AG10803 (cell line): ENCODE measurements at places on chromosomes 2 and 18.

DNA sequence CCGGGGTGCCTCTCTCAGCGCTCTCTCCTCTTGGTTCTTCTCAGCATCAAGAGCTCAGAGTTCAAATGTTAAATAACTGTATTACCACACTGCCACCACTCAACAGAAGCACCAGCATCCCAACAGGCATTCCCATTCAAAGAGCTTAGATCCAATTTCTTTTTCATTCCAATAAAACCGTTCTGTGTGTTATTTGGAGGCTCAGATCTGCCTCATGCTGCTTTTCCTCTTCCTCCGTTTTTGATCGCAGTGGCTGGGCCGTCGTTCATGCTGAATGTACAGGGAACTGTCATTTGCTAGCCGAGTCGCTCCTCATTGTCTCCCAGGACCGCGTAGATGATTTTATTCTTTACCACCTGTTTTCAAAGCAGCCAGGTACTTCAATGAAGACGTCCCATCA, 798.9 kb upstream of the SALL3 start:
- DNase-seq, result no peak

GRCh38 chr2:206202446-206202845, 42.8 kb downstream of the EEF1B2 start:
- no peak for DNase-seq

- peak; percentile 76 for DNase-seq
These were observed 29.5 kb downstream of the PAX8 start for GRCh38 chr2:113248997-113249770.

- DNase-seq, result no peak
These were observed 32.9 kb upstream of the CSRNP3 start for GRCh38 chr2:165436559-165436958.

- peak; percentile 77 for DNase-seq
These were observed 34.1 kb downstream of the CDC42EP3 start for GRCh38 chr2:37637190-37637860.

DNA sequence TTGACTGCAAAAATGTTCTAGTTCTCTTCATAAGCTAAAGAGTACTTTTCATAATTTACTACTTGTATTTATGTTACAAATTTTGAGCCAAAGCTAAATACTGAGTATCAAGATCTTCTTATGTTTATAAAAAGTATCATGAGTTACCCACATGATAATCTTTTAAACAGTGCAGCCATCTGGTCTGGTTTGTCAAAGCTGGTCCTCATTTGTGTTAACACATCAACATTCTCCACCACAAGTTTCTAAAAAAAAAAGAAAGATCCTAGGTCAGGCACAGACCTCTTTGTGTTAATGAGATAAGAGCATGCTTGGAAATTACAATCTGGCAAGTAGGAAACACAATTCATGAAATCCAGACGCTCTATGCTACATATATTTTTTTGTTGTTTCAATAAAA, 75.5 kb upstream of the FRZB start:
- no peak for DNase-seq

DNA sequence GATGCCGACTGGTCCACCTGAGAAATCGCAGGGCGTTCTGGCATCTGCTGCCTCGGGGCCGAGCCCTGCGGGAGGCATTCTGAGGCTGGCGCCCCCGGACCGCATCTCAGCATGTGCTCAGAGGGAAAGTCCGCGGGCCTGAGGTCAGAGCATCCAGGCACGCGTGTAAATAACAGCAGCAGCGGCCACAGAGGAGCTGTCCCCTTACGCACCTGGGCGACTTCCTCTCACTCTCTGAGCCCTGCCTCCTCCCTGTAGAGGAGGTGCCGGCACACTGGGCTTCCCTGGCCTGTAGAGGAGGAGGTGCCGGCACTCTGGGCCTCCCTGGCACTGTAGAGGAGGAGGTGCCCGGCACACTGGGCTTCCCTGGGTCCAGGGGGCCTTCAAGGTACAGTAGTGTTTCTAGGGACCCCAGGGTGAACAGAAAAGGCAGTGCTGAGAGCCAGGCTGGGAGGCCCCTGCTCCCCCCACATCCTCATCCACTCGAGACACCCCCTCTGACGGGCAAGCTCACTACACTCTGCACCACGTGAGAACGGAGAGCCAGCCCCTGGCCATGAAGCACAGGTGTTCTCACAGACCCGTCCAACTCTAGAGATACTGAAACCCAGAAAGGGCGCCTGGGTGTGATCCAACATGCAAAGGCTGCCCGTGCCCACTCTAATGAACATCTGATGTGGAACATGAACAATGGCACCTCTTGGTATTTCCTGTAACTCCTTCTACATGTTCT, 263.5 kb downstream of the HDAC4 start:
- DNase-seq, result no peak

GRCh38 chr2:150134223-150134857, 353.1 kb downstream of the RND3 start:
- peak; percentile 89 for DNase-seq

DNA sequence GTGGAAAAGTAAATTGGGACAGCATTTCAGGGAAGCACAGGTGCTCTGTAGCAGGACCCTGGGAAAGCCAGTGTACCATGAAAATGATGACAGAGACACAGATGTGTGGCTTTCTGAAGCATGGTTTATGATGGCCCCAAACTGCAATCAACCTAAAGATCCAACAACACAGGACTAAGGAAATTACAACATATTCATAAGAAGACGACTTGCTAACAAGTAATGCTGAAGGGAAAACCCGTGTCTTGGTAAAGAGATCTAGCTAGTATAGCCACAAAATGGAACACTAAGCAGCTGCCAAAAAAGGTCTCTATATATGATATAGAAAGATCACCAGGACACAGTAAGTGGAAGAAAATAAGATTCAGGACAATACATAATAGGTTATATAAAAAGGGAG, 53.2 kb downstream of the UXS1 start:
- no peak for DNase-seq

DNA sequence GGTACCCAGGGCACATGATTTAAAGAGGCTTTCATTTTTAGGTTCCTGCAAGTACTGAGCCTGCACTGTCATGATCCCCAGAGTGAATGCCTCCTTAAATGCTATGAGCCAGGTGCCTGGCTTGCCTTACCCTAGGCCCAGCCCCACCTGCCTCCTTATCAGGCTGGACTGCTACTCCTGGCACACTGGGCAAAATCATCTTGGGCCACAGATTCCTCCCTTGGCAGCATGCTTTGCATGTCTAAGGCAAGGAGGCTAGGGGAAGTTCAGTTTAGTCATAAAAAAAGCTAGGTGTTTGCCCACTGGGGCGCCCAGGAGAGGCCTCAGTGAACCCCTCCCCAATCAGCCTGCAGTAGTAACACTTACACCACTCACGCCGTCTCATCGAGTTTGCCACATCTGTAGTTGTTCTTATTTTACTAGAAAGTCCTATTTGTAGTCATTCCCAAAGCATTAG, 45.1 kb downstream of the LBH start:
- DNase-seq, result peak; percentile 62

- DNase-seq, result peak; percentile 32
These were observed 24.4 kb downstream of the CNOT11 start for GRCh38 chr2:101277111-101277510.

DNA sequence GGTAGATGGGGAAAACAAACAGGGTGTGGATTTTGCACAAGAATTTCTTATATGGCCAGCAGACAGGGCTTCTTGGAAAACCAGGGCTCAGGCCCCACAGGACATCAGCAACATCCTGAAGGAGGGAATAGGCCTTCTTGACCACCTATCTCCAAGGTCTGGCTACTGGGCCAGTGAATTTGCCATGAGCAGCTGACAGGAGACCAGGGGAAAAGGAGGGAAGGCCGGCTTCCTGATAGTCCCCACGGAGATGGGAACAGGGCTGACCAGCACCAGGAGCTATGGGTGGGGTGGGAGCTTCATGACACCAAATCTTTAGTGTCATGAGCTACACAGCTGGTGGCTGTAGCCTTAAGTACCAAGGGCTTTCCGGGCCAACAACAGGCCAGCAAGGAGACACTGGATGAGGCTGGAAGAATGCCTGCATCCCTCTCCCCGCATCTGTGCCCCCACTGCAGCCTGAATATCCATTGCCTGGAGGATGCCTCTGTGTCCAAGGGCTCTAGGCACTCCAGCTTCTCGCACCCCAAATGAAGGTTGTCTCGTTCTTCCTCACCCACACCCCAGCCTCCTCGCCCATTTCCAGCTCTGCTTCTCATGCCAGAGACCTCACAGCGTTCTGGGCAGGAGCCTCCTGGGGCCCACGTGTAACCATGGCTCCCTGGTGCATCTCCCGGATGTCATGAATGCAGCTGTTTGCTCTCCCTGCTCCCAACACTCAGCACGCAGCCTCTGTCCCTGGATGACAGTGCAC, 74.8 kb downstream of the EMX1 start:
- DNase-seq, result no peak

DNA sequence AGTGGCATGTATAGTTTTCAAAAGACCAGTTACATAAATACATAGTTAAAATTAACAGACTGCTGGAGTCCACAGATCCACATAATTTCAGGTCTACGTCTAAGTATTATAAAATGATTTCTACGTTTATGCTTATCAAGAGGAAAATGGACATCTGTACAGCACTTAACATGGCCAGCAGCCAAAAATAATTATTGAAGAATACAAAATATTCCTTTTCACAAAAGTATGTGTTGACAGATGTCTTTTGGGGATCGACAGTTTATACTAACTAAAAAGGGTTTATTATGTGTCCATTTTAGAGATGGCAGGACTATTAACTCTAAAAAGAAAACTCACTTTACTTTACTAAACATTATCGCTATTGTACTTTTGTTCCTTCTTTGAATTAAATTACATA, 112.9 kb upstream of the RNU4ATAC start:
- DNase-seq, result no peak

- no peak for DNase-seq
These were observed 69.2 kb upstream of the GLI2 start for GRCh38 chr2:120666433-120666832.

DNA sequence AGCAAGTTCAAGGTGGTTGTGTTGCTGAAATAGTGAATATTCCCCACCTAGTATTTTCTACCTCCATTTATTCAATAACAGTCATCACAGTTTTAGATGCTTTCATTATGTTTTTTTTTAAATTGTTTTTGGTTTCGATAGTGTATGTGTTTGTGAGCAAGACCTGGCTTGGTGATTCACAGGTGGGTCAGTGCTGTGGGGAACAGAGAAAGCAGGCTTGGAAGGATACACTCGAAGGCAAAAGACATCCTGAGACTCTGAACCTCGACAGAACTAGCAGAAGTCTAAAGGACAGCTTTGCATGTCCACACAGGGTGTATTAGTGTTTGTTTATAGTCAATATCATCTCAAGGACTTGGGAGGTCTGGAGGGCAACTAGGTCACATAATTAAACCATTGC, 551.5 kb downstream of the RIT2 start:
- DNase-seq, result no peak

DNA sequence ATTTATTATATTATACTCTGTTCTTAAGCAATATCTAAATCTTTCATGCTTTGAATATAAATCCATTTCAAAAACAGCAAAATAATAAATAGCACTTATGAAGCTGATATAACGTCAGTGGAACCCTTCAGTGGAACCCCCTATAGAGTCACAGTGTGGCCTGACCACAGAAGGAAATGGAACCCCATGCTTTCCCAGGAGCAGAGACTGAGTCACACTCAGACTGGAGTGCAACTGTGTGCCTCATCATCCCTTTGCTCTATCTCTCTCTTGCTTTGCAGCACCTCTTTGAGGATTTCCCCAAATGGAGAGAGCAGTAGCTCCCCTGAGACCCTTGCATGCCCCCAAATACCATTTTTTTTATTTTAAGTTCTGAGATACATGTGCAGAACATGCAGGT, 13.1 kb downstream of the NXPH2 start:
- DNase-seq, result no peak

DNA sequence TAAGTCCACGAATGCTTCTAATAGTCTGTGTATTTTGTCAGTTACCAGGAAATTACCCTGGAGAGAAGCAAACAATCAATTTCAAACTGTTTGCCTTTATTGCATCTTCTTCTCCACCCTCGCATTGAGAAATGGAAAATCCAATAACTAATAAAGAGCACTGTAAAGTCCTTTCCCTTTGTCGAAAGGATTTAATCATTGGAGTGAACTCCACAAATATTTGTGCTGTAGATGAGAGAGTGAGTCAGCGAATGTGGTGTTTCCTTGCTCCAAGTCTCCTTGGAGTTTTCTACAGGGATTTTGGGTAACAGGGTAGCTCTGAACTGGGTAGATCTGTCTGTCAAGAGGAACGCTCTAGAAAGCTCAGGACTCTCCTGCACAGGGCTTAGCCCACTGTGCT, 240.2 kb downstream of the KCNS3 start:
- peak; percentile 65 for DNase-seq

DNA sequence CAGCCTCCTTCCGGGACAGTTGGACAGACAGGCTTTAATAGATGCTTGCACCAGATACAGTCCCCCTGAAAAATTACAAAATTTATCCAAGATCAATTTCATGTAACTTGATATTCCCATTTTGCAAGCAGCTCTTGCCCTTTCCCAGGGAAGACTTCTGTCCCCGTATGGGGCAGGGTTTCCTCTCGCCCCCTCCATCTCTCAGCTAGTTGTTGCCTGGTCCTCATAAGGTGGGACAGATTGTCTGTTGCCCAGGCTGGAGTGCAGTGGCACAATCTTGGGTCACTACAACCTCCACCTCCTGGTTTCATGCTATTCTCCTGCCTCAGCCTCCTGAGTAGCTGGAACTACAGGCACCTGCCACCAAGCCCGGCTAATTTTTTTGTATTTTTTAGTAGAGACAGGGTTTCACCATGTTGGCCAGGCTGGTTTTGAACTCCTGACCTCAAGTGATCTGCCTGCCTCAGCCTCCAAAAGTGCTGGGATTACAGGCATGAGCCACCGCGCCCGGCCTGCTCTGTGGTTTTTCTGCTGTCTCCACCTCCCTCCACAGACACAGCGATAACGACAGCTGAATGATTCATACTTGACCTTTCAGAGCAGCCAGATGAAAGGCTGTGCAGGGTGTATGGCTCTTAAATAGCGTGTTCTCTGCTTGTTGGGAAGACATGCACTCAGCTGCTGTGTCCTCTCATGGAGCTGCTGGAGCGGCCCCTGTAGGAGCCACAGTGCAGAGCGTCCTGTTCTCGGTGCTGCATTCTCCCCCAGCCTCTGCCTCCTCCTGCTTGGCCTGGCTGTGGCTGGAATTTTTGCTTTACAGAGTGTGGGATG, 61.4 kb downstream of the TTC39C start:
- DNase-seq, result peak; percentile 96

DNA sequence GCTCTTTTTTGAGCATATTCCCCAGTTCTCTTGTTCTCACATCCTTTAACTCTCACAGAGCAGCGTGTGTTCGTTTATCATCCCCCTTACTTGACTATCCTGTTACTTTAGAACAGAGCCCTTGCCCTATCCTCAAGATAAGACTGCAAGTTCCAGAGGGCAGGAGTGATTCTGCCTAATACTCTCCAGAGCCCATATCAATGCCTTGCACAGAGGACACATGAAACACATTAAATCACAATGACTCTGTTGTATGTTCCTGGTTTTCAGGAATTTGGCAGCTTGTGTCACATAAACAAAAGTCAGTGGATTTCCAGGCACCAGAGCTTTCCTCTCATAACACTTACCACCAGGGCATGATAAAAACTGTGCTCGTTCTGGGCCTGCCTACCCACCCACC, 156.7 kb downstream of the RNF144A start:
- DNase-seq, result no peak

DNA sequence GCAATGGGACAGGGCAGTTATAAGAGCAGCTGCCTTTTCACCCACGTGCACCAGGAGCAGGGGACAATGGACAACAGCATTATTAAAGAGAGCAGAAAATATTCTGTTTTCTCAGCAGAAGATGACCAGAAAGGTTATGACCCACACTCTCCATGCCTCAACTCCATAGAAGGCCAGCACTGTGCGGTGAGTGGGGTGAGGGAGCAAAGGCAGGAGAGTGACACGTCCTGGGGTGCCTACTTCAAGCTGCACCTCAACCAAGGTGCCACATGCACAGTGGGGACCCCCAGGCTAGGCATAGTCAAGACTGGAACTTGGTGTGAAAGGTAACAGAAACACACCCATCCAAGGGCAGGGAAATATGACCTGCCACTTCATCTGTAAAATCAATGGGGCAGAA, 50.4 kb downstream of the POLR1A start:
- DNase-seq, result no peak
